ENCODE measurements at places on chromosomes 1 and 21. TPM values are rescaled to one million over a fixed set of nuclear protein-coding genes. Genes with fewer than 3 reads are reported as not detected.

Gene CD53
- total RNA-seq: 39.9 TPM

Gene BEND5
- 9.1 TPM for total RNA-seq

Gene SHE
- 5.2 TPM for total RNA-seq

Gene RHOC
- total RNA-seq: 96.7 TPM

Gene CCDC190
- total RNA-seq: 4.8 TPM

Gene LY9
- not detected for total RNA-seq

Gene LORICRIN
- total RNA-seq: not detected

Gene FLG2
- total RNA-seq: not detected

Gene CCDC30
- total RNA-seq: 12.0 TPM

Gene HAPLN2
- 7.3 TPM for total RNA-seq

Gene BCL2L15
- total RNA-seq: 0.59 TPM

Gene DNAJC28
- 6.2 TPM for total RNA-seq

Gene FAM3B
- total RNA-seq: 1.7 TPM

Gene DPT
- 9.4 TPM for total RNA-seq

Gene SLAMF9
- not detected for total RNA-seq

Gene EXO1
- 3.7 TPM for total RNA-seq

Gene TMEM183A
- total RNA-seq: 76.6 TPM

Gene ICOSLG
- total RNA-seq: 1.5 TPM

Gene FMOD
- total RNA-seq: 93.3 TPM

Gene DNAJC8
- total RNA-seq: 49.3 TPM

Gene OR6N1
- total RNA-seq: not detected

Gene ORC1
- total RNA-seq: 2.5 TPM

Gene LCE2B
- total RNA-seq: not detected

Gene NPR1
- 6.3 TPM for total RNA-seq

Gene CCDC28B
- 56.4 TPM for total RNA-seq

Gene OXCT2
- 1.8 TPM for total RNA-seq

Gene PPP1R12B
- 47.0 TPM for total RNA-seq

Gene ZMYND12
- 6.1 TPM for total RNA-seq

Gene CACNA1S
- total RNA-seq: 0.33 TPM

Gene TIE1
- 16.3 TPM for total RNA-seq

Gene SERTAD4
- 5.3 TPM for total RNA-seq

All from spinal cord (tissue), 10 donors.